NCI-H446 (cell line): ENCODE measurements at places on chromosomes 7 and 10.

DNA sequence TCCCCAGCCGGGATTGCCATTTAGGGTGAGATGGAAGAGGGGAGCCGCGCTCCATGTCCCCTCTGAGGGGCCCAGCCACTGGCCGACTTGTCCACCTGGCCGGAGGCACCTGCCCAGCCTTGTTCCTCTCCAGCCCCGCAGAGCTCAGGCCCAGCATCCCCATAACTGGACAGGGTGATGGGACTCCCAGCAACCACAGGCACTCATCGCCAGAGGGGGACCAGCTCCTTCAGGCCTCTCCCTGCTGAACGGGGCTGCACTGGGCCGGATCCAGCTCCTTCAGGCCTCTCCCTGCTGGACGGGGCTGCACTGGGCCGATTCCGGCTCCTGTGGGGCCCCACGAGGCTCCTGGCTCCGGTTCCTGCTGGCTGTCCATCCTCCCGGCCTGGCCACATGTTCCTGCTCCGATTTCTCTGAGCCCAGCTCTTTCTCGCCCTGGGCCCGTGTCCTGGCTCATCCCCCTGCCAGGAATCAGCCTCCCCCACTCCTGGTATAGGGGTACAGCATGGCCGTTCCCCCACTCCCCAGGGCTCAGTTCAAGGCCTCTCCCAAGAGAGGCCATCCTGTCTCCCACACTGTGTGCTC is 56.1 kb upstream of the ADGRA1 start:
- no peak for DNase-seq

GRCh38 chr7:23615331-23615730 is 18.1 kb downstream of the CCDC126 start:
- DNase-seq, result no peak

GRCh38 chr10:62437696-62438095 is 63.5 kb downstream of the ZNF365 start:
- DNase-seq, result peak; percentile 54

- peak; percentile 58 for DNase-seq
Measured at GRCh38 chr10:12961416-12962205, 39.9 kb downstream of the CCDC3 start.

DNA sequence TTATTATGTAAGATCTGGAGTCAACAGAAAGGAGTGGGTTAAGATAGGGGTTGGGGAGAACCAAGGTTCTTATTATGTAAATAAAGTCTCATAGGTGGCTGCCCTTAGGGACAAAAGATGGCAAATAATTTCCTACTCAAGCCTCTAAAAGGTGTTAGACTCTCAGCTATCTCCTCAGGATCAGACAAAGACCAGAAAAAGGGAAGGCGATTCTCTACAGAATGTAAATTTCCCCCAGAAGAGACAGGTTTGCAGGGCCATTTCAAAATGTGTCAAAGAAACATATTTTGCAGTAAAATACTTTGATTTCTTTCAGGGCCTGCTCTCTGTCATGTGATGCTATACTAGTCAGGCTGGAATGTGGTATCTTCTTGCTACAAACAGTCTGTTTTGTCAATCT is 80.3 kb downstream of the MICU1 start:
- DNase-seq, result no peak

DNA sequence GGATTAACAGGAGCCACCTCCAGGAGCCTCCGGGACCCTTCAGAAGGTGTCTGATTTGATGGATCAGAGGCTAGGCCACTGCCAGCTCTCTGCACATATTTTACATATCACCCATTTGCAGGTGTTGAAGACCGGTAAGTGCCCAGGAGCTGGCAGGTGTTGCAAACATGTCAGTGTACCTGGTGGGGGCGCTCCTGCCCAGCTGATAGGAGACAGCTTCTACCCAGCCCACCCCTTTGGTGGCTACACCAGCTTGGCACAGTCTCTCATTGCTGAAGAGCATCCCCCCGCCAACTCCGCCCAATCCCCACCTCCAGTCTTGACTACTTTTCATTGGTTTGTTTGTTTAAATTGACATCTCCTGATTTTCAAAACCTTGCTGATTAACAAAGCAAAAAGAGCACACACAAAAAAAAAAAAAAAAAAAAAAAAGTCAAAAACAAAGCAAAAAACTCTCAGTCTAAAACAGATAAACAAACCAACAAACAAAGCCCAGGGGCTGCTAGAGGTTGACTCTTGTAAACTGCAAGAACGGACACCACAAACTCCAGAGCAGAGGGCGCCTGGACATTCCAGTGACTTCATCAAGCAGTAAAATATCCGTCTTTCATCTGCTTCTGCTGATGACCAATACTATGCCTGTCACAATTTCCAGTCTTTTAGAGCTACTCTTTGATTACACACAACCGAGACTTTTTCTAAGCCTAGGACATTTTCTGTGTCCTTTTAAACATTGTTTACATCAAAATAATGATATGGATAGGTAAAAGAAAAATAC is 275.3 kb downstream of the NRG3 start:
- DNase-seq, result peak; percentile 59

DNA sequence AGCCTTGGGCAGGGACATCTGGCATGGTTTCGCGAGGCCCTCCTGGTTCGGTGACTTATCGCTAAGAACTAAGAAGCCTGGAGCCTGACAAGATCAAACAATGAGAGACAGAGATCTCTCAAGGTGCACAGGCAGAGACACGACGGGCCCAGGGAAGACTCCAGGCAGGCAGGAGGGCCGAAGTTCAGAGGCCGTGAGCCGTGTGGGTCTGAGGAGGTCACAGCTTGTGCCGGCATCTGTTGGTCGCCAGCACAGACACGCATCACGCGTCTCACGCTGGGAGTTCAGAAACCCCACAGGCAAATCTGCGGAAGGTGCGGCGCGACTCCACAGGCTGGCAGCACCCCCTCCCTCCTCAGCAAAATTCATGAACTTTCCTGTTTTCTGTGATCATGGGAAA is 314.0 kb downstream of the DNAJB6 start:
- DNase-seq, result no peak

DNA sequence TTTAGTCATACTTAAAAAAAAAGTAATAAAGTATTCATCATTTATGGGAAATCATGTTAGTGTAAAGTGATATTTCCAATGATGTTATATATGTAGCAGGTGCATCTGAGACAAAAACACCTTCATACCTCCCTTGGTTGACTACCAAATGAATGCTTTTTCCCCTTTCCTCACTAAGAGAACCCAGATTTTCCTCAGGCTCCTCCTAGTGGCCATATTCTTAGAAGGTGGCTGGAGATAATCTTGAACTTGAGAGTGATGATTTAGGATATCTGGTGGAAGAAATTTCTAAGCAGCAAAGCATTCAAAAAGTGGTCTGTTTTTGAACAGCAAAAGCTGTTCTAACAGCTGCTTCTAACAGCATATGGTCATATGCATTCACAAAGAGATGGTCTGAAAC is 16.8 kb upstream of the DNAH11 start:
- no peak for DNase-seq

GRCh38 chr10:104307576-104308438 is 30.5 kb downstream of the ITPRIP start:
- DNase-seq, result no peak

DNA sequence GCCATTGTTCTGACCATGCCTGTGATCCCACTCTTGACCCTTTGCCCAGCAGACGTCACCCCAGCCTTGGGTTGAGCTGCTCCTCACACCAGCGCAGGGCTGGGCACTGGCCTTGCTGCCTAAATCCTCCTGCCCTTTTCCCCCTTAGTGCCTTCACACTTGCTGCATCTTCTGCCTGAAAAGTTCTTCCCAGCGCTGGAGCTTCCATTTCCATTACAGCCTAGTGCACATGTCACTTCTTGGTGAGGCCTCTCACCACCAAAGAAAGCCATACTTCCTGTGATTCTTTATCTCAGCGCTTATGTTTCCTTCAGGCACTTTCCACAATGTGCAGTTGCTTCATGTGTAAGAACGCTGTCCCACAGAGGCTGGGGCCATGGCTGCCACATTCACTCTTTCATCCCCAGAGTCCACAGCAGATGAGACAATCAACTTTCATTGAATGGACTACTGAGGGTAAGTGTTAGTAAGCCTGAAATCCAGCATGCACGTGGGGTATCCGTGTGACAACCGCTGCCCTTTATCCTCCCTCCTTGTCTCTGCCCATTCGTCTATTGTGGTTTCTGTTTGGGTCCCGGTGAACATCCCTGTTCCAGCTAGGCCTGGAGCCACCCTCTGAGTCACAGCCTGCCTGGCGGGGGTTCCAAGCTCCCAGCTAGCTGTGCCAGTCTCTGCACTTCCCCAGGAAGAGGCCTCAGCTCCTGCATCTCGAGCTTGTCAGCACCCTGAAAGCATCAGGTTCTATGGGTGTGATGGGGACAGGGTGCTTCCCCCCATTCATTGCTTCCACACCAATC is 37.3 kb downstream of the ADRA2A start:
- no peak for DNase-seq

DNA sequence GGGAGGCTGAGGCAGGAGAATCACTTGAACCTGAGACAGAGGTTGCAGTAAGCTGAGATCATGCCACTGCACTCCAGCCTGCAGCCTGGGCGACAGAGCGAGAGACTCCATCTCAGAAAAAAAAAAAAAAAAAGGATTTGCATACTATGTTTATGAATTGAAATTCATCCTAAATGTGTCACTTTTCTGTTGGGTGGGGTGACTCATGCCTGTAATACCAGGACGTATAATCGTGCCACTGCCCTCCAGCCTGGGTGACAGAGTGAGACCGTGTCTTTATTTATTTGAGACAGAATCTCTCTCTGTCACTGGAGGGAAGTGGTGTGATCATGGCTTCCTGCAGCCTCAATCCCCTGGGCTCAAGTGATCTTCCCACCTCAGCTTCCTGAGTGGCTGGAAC is 5.8 kb downstream of the ZNF212 start:
- no peak for DNase-seq

DNA sequence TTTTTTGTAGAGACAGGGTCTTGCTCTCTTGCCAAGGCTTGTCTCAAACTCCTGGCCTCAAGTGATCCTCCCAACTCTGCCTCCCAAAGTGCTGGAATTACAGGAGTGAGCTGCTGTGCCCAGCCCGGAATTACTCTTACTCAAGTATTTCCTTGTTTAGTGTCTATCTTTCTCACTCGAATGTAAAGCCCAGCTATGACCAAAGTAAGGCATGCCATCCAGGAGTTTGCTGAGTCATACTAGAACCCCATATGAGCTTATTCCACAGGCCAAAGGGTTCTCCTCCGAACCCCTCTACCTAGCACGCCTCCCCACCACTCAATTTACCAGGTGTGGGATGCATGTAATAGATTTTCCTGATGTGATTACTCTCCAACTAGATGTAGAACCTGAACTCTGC is 166.6 kb upstream of the AUTS2 start:
- DNase-seq, result no peak

DNA sequence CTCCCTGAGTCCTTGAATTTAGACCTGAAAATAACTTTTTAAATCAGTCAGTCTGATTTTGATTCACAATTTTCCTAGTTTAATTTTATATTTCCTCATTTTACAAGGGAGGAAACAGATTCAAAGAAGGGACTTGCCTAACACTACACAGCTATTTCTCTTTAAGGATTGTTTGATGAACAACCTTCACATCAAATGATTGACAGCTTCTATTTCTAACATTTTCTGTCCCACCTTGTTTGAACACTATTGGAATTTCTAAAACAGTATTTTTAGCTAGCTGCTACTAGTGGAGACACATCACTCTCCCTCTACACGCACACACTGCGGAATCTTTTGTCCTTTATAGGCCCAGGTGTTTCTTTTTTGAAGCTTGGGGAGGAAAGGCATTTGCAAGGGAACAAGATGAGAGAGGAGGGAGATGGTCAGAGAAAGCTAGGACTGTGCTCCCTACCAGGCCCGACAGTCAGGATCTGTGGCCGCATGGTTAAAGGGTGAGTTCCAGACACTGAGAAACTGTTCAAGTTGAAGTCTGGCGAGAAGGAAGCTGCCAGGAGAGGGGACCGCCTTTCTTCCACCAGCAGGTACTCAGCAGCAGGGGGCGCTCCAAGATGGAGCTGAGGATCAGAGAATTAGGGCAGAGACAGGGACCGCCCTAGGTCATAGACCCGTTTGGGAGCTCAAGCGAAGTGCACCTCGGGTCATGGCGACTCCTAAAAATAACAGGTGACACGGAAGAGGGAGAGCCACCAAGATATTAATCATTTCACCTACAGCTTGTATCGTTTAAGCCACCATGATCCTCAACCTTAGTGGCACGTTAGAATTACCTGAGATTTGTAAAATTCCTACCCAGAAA is 49.7 kb downstream of the DNAJC12 start:
- DNase-seq, result no peak

DNA sequence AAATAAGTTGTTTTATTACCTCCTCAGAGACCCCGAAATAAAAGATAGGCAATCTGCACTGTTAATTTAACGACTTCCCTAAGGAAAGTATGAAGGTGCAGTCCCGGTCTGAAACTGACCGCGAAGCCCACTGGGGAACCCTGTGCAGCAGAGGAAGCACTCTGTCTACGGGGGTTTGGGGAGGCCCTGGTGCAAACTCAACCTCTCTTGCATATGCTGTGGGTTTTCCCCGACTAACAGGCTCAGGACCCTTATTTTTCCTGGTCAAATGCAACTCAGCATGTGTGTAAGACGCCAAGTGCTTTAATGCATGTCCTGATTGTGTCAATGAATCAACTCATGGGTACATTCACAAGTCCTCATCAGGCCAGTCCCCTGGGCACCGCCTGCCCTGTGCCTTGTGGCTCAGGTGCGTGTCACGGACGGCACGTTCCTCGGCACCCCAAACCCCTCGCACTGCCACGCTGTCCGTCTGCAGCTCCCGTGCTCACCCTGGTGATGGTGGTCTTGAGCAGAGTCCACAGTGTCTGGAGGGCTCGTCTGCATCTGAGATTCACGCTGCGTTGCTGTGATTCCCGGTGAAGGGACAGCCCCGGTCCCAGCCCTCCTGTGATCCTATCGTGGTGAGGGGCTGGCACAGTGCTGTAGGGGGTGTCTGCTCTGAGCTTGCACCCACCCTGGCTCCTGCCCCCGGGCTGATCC is 33.8 kb downstream of the JAKMIP3 start:
- no peak for DNase-seq

GRCh38 chr7:118075936-118076335 is 108.0 kb upstream of the LSM8 start:
- no peak for DNase-seq

DNA sequence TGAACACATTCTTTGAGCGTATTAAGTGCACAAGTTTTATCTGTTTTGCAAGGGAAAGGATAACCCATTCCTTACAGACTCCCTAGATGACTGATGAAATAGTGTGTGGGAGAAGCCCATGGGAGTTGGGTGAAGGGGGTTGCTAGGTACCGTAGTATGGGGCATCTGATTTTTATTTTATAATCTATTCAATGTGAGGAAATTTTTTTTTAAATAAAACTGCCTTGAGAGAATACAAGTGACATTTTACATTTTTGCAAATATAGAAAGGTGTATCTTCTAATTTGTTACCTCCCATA is 1.4 kb downstream of the BTAF1 start:
- DNase-seq, result no peak

GRCh38 chr10:104894681-104895080 is 253.6 kb downstream of the SORCS3 start:
- peak; percentile 1 for DNase-seq

DNA sequence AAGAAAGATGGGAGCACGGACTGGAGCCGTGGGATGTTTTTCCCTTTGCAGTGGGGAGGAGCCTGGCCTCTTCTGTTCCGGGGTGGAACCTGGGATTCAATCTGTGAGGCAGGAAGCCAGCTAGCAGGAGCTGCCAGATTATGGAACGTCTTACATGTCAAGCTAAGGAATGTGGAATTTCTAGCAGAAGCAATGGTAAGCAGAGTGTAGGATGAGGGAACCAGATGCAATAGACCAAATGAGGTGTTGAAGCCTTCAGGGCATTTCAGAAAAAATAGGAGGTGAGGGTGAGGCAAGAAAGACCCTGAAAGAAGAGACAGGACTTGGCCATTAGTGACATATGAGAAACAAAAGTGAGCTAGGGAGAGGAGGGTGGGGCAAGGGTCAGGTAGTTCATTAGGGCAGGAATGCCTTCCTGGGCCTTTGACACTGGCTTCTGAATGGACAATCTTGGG is 105.5 kb downstream of the CHN2 start:
- DNase-seq, result no peak

GRCh38 chr10:71865561-71866041 is 14.6 kb upstream of the PSAP start:
- DNase-seq, result no peak
